ENCODE measurements at places on chromosomes 6 and 20.

- no peak for DNase-seq
Observed at GRCh38 chr6:119395192-119395591, 45.6 kb upstream of the MAN1A1 start.

GRCh38 chr6:108728826-108729225, 119.4 kb upstream of the ARMC2 start:
- DNase-seq = no peak

DNA sequence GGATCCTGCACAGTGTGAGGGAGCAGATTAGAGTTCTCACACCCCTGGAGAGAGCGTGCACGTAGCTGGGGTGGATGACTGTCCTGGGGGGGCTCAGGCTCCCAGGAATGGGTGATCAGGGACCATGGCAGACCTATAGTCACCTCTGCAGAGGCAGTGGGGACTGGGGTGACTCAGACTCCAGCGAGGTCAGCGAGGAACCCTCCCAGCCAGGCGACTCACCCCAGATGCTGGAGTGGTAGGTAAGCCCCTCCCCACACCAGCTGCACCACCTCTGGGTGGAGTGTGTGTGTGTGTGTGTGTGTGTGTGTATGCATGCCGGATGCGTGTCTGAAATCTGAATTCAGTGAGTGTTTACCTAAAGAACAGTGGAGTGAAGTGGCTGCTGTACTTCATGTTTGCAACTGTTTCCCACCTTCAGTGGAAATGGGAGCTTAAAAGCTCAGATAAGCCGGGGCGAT, 17.4 kb upstream of the GTSF1L start:
- no peak for DNase-seq

GRCh38 chr6:71123051-71123450, 165.6 kb upstream of the OGFRL1 start:
- no peak for DNase-seq

DNA sequence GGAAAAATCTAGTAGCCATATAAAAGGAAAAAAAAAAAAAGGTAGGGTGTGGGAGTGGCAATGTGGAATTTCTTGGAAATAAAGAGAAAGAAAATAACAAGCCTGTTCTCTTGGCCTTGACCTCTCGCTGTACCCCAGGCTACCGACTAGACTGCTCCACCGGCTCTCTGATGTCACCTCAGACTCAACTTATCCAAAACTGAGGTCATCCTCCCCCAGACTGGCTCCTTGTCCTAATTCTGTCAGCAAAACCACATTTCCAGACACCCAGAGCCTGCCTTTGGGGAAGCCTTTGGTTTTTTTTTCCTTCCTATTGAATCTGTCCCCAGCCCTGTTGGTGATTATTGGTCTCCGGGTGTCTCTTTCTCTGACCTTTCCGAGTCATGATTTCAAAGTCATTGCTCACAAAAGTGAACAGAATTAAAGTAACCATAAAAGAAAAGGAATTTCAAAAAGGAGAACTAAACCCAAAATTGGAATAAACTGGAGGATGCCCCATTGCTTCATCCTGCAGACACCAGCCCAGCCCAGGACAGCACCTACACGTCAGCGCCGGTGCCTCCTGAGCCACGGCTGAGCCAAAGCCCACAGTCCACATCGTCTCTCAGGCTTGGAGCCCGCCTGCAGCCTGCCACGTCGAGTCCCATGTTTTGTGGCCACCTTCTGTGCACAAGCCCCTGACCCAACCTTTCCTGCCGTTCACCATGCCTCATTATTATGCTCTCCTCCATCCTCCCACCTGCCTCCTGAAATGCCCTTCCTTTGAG, 170.7 kb downstream of the MYLK4 start:
- DNase-seq = peak; percentile 28

- DNase-seq = no peak
Observed at GRCh38 chr6:140732991-140733390, 1358.5 kb upstream of the CITED2 start.

DNA sequence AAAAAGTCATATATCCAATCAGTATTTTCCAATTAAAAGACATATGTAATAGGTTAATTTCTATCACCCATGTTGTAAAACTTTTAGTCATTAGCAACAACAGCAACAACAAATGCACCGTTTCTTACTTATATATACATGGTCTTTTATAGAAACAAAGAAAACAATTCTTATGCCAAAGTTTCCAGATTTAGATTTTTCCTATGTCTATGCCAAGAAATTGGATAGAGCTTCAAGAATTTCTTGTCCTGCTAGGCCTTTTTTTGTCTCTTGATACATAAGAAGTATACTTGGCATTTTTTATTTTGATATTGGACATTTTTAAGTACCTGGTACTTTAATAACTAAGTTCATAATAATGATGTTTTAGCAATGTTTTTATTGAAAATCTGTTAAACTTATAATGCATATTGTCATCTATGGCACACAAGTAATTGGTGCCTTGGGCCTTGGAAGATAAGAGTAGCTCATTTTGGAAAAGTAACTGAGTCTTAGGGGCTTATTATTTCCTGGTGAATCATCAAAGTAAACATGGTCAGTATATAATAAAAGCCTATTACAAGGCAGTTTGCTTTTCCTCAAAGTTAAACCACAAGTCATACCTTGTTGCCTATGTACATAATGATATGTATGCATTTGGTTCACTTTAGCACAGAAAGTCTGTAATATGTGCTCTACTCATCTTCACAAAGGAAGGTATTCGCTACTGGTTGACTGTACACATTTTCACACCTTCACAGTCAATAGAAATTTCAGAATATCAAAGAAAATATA, 10.1 kb upstream of the FRK start:
- DNase-seq = no peak

- no peak for DNase-seq
Observed at GRCh38 chr20:9441948-9442347, 72.4 kb upstream of the LAMP5 start.
